Right renal cortex interstitium (tissue), 3 donors: ENCODE measurements at places on chromosomes 1 and 21. TPM values are rescaled to one million over a fixed set of nuclear protein-coding genes. Genes with fewer than 3 reads are reported as not detected.
A peak's percentile ranks its signal among the peaks of the same experiment; 100 is the strongest.

Gene TRAF5
- polyA plus RNA-seq = 11.5 TPM

Gene CRABP2
- 78.4 TPM for polyA plus RNA-seq

Gene PLK3
- 6.1 TPM for polyA plus RNA-seq

GRCh38 chr1:29712284-29712651 lies 475.9 kb downstream of the PTPRU start:
- no peak for DNase-seq

- no peak for DNase-seq
Observed at GRCh38 chr1:95780836-95781235, 546.8 kb downstream of the RWDD3 start.

- DNase-seq = no peak
Observed at GRCh38 chr1:161137881-161138280, 5.4 kb upstream of the DEDD start.

DNA sequence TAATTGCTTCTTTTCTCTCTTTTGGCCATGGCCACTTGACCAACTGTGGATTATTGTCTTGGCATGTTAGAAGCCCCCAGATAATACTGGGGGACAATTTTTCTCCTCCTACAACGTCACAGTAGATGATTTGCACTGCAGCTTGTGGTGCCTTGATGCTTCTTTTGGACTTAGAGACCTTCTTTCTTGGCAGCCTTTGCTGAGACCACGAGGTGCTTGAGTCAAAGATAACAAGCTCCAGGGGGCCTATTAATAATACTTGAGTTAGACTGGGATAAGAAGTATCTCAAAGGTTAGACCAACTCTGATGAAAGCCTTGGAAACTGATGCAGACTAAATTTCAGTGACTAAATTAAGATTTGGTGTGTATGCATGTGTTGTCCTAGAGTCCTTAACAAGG lies 3.2 kb downstream of the PPP1R12B start:
- DNase-seq = no peak

DNA sequence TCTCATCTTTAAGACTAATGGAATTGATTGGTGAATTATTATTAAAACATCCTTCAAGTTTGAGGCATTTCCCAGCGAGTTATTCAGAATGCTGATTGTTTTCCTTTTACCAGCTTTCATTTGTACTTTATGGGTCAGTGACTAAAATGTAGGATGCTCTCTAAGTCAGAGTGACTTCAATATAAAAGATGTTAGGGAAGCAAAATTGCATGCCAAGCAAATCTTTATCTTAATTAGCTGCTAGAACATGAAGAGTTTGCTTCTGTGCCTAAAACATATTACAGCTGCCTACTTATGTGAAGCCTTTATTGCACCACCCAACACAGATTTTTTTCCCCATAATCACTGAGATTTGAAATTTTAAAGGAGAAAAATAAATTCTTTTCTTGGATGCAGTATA lies 79.8 kb upstream of the CYYR1 start:
- no peak for DNase-seq

- no peak for DNase-seq
Observed at GRCh38 chr1:60918867-60919266, 163.5 kb upstream of the NFIA start.

DNA sequence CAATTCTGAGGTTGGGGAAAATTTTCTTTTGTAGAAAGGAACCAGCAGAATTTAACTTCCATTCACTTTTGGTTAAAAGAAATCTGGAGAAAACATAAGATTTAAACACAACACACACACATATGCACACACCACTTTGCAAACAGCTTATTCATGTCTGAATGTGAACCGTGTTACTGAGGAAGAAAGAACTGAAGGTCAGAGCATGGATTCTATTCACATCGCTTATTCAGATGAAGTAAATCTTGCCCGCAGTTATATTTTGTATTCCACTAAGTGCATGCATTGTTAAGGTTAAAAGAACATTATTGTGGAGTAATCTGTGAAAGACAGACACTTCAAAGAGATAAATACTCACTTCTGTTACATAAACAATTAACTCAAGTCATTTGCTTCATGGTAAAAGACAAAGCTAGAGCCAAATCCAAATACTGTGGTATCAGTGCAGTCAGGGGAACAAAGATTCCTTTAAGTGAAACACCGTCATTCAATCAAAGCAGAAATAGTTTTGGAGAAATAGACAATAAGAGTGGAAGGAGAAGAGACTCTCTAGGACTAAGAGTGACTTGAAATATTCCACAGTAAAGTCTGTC lies 82.0 kb downstream of the LRRC53 start:
- no peak for DNase-seq

DNA sequence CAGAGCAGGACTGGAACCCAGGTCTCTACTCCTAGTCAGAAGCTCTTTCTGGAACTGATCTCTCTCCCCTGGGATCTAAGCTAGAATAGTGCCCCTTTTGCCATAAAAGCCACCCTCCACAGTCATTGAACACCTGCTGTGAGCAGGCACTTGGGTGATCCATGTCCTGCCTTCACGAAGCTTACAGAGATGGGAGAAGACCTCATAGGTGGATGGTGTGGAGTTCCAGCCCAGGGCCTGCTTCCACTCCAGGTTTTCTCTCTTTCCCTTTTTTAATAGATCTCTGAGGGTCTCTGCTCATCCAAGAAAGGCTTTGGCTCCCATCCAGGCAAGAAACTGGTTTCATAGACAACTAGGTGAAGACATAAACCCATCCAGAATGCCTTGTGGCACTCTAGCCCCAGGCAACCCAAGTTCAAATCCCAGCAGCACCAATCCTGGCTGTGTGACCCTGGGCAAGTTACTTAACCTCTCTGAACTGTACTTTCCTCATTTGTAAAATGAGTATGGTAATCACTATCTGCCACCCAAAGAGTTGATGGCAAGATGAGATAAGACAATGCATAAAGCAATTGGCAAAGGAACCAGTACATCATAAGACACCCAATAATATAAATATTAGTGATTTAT lies 46.4 kb upstream of the TMEM51 start:
- DNase-seq = no peak

- no peak for DNase-seq
Observed at GRCh38 chr1:12772520-12772919, 1.0 kb upstream of the PRAMEF12 start.

GRCh38 chr21:43782431-43783097 lies 6.5 kb upstream of the CSTB start:
- DNase-seq = no peak

DNA sequence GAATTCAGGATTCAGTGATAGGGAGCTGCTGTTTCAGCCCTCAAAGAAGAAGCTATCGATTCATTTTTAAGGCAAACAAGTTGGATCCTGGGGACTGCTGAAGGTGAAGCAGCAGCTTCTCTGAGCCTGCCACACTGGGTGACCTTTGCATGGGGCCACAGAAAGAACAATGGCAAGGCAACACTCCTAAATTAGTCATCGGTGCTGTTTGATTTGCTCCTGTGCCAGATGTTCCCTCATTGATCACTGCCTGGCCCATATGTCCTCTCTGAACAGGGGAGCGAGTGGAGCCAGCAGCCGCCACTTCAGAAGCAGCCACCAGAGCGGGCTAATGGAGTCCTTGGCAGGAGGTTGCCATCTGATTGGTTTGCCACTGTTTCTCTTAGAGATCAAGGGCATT lies 391.5 kb downstream of the NTNG1 start:
- DNase-seq = no peak

GRCh38 chr1:150596976-150597375 lies 17.6 kb upstream of the MCL1 start:
- no peak for DNase-seq

- DNase-seq = no peak
Observed at GRCh38 chr1:183693521-183693920, 40.4 kb upstream of the APOBEC4 start.

DNA sequence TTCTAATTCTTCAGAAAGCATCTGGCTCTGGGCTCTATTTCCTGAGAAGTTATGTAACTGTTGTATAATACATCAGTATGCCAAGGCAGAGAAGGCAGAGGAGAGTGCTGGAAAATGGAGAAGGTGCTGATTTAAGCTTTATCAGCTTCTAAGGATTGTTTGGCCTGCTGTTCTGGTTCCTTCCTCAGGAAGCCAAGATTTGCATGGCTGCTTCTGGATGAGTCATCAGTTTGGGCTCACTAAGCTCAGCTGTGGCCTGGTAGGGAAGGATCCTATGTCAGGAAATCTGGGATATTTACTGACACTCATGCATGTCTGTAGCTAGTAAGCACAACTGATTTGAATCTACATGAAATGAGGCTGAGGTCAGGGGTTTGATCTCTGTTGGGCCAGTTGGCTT lies 73.2 kb upstream of the ADGRL4 start:
- DNase-seq = peak; percentile 27
